Activated naive CD4-positive, alpha-beta T cell (primary cell): ENCODE measurements at places on chromosomes 3 and 15.

DNA sequence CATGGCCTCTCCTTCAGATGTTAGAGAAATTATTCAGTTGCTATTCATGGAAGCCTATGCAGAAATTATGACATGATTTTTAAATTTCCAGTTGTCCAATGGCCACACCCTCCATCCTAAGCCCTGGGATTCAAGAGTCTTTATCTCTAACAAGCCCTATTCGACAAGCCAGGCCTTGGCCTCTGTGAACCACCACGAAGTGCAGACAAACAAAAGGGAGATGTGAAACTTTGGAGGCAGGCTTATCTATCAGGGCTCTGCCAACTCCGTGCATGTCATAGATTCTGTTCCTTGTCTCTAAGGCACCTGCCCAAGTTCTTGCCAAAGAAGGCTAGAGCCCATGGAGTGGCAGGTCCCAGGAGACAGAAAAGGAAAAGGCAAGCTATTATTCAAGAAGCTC is 212.4 kb upstream of the ADAMTS9 start:
- DNase-seq = no peak

GRCh38 chr15:82021992-82022391 is 23.8 kb downstream of the MEX3B start:
- no peak for DNase-seq

DNA sequence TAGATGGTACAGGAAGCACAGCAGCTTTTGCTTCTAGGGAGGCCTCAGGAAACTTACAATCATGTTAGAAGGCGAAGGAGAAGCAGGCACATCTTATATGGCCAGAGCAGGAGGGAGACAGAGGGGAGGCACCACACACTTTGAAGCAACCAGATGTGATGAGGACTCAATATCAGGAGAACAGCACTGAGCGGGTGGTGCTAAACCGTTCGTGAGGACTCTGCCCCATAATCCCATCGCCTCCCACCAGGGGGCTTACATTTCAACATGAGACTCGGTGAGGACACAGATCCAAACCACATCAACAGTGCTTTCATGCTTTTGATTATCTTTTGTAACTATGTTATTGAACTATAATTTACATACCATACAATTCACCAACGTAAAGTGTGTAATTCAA is 7.6 kb upstream of the TMEM44 start:
- no peak for DNase-seq

DNA sequence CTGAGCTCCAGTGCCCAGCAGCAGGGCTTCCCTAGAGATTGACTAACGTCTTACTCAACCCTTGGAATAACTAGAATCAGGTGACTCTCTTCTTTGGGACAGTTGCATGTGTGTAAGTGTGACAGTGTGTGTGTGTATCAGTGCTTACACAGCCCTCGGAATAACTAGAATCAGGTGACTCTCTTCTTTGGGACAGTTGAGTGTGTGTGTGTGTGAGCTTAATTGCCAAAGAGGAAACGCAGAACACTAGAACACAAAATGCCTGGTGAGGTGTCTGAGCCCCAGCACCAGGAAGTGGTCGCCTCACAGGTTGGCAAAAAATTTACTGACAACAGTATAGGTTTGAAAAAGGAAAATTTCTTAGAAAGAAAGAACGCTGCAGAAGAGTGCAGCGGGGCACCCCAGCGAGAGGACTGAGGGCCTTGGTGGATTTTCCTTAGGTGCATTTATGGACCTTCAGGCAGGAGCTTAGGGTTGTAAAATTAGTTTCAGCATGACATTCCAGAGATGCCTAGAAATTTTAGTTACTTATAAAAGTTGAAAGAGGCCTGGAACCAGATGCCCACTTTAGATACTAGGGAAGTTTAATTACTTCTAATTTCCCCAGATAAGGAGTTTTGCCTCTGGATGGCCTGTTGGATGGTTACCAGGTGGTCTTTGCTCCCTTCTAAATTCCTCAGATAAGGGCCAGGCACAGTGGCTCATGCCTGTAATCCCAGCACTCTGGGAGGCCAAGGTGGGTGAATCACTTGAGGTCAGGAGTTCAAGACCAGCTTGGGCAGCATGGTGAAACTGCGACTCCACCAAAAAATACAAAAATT is 3.7 kb upstream of the WDR82 start:
- peak; percentile 12 for DNase-seq

DNA sequence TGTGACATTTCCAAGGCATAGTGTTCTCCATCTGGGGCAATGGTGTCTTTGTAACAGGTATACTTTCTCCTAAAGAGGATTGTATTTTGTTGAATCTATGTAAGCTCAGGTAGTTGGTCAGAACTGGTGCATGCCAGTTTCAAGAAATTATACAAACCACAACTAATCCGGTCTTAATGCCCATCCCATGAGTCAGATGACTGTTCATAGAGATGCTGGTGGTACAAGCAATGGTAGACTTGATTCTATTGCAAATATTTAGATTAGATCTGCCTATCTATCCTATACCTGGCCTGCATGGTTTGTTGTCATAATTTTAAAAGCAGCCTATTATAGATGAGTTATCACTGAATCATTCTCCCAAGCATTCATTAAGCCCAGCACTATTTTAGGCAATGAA is 43.5 kb downstream of the ATP13A5 start:
- DNase-seq = no peak

GRCh38 chr15:64755427-64755940 is 19.9 kb downstream of the RBPMS2 start:
- DNase-seq = no peak

DNA sequence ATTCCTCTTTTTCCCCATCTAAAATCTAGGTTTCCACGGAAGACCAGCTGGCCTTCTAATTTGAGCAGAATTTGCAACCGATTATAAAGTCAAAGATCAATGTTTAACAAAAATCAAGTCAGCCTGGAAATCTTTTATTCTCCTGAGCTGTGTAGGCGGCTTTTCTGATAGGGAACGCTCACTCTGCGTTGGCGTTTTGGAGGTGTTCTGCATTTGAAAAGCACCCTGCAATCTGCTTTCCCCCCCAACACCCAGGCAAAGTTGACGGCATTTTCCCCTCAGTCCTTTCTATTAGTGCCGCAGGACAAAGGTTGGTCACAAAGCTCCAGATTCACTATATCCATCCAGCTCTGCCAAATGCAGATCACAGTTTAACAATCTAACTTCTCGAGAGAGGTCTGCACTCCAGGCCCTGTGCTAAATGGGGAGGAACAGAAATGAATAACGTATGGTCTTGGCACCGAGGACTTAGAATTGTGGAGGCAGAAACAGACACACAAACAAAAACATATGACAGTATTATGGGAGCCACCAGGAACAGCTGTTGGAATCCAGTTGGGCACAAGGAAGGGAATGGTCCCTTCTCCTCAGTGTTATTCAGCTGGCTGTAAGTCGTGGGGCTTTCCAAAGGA is 50.4 kb upstream of the LARS2 start:
- no peak for DNase-seq

GRCh38 chr15:62850318-62850717 is 192.2 kb upstream of the TPM1 start:
- DNase-seq = no peak

DNA sequence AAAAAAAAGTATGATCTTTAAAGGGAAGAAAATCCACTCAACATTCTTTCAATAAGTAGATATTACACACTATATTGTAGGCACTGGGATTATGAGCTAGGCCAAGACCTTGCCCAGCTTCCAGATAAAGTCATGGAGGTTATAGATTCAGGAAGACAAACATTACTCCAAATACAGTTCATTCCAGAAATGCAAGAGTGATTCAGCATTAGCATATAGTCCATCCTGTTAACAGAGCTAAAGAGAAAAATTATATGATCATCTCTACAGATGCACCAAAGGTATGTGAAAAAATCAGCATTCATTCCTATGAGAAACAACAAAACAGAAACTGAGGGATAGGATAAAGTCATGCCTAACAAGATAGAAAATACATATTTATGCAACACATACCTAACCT is 42.1 kb upstream of the NSMCE3 start:
- DNase-seq = no peak

- DNase-seq = no peak
Observed at GRCh38 chr3:123004201-123004918, 23.2 kb downstream of the SEMA5B start.

- DNase-seq = no peak
Observed at GRCh38 chr15:55993804-55994560, 570 bp upstream of the NEDD4 start.
